IMR-90 (cell line): ENCODE measurements at places on chromosomes 16 and 17. TPM values are rescaled to one million over a fixed set of nuclear protein-coding genes. Genes with fewer than 3 reads are reported as not detected.

GRCh38 chr16:81629034-81629802 is 149.9 kb upstream of the PLCG2 start:
- no peak for DNase-seq

GRCh38 chr16:4624827-4625559 is 367 bp downstream of the MGRN1 start:
- DNase-seq = peak; percentile 61

GRCh38 chr17:40427002-40427491 is 9.4 kb upstream of the TOP2A start:
- DNase-seq = no peak

DNA sequence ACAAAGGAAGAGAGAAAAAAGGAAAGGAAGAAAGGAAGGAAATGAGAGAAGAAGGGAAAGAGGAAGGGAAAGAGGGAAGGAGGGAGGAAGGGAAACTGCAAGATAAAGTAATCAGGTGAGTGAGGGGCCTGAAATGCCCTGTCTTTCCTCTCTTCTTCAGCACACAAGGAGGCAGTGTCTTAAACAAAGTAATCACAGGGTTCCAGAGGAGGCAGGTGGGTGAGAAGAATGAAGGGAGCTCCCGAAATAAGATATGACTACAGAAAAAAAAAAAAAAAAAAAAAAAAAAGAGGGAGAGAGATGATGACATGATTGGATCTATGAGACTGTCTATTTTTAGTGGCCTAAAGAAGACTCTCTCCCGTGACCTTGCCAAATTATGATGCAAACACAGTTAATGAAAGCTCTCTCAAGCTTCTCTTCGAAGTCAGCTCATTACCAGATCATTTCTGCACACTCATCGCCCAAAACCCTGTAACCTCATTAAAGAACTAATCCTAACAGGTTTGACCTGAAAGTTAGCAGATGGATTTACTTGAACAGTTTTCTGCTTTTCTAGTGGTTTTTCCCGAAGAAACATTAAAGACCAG is 53.6 kb downstream of the CDH11 start:
- DNase-seq = peak; percentile 78

DNA sequence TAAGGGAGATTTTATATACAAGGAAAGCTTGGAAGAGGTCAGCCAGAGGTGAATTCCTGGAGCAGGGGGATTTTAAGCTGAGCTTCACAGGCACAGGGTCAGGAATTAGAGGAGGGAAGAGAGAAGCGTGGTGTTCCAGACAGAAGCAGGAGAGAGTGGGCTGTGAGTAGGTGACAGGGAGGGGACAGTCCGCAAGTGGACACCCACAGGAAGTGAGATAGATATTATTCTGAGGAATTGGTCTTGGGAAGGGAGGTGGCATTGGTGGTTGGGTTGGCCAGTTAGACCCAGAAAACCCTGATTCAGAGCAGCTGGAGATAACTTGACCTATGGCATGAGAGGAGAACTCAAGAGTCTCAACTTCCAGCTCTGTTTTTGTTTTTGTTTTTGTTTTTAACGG is 14.7 kb downstream of the PHB1 start:
- DNase-seq = no peak

GRCh38 chr17:35103271-35103670 is 16.4 kb downstream of the RAD51D start:
- DNase-seq = no peak

DNA sequence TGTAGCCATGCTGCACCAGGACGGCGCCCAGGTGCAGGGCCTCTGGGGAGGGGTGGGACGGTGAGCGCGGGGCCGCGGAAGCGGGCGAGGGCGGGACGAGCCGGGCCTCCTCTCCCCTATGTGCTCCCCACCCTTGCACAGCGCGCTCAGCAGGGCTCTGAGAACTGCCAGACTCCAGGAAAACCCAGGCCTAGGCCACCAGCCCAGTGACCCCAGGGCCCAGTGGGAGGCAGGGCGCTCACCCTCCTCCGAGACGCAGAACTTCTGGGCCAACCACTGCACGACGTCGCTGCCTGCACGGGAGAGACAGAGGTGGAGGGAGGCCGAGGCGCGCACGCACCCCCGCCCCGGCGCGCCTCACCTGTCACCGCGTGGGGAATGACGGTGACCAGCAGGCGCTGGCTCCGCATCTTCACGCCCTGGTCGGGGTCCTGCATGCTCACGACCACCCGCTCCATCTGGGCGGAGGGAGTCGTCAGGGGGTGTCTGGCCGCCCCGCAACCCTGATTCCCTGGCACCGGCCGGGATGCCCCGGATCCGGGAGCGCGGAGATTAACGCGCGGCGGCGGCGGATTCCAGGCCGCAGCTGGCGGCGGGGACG is 603 bp downstream of the RGS11 start:
- no peak for DNase-seq

DNA sequence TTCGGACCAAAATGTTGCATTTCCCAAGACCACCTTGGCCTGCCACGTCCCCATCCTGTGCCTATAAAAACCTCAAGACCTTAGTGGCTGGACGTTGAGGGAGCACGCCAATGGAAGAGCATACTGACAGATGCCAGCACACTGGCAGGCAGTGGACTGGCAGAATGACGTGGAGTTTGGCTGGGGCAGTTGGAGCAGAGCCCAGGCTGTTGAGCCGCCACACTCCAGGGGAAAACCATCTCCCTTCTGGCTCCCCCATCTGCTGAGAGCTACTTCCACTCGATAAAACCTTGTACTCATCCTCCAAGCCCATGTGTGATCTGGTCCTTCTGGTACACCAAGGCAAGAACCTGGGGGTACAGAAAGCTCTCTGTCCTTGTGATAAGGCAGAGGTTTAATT is 494.1 kb downstream of the CDH11 start:
- no peak for DNase-seq

- DNase-seq = peak; percentile 78
Measured at GRCh38 chr16:8887952-8888560, 5.9 kb downstream of the LITAFD start.

GRCh38 chr16:17544785-17545184 is 74.0 kb upstream of the XYLT1 start:
- DNase-seq = no peak

PER1 gene
- polyA plus RNA-seq = 10.5 and 11.5 TPM in 2 replicates

UNC119 gene
- 57.4 and 63.2 TPM in 2 replicates for polyA plus RNA-seq

HS3ST2 gene
- polyA plus RNA-seq = not detected in 2 replicates
